Right lobe of liver (tissue), 6 donors: ENCODE measurements at places on chromosomes 1 and 21. TPM values are rescaled to one million over a fixed set of nuclear protein-coding genes. Genes with fewer than 3 reads are reported as not detected.

Gene PLEKHN1
- total RNA-seq: 2.4 TPM

Gene PROK1
- total RNA-seq: not detected

Gene CENPF
- total RNA-seq: 1.1 TPM

Gene ORC1
- 0.55 TPM for total RNA-seq

Gene FCRL1
- not detected for total RNA-seq

Gene SPRR4
- not detected for total RNA-seq

Gene GSTM2
- 13.7 TPM for total RNA-seq

Gene NT5C1A
- total RNA-seq: not detected
